ENCODE measurements at places on chromosomes 1 and 21.

DNA sequence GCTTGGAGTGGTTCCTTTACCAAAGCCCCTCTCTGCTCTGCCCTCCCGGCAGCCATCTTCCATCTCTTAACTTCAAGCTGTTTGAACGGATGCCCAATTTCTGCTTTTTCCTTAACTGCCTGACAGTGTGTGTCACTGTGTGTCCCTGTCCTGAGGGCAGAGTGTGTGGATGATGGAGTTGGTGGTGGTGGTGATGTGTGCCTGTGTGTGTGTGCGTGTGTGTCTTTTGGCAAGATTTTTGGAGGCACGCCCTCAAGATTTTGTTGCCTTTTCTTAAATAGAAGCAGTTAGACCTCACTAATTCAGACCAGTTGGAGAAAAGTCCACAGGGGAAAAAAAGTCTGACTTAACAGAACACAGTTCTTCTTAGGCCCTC is 30.3 kb downstream of the SERTAD4 start:
- no peak for DNase-seq

- no peak for DNase-seq
Observed at GRCh38 chr21:34018185-34018584, 55.2 kb upstream of the MRPS6 start.

GRCh38 chr1:96741335-96741734 is 19.8 kb downstream of the PTBP2 start:
- no peak for DNase-seq

DNA sequence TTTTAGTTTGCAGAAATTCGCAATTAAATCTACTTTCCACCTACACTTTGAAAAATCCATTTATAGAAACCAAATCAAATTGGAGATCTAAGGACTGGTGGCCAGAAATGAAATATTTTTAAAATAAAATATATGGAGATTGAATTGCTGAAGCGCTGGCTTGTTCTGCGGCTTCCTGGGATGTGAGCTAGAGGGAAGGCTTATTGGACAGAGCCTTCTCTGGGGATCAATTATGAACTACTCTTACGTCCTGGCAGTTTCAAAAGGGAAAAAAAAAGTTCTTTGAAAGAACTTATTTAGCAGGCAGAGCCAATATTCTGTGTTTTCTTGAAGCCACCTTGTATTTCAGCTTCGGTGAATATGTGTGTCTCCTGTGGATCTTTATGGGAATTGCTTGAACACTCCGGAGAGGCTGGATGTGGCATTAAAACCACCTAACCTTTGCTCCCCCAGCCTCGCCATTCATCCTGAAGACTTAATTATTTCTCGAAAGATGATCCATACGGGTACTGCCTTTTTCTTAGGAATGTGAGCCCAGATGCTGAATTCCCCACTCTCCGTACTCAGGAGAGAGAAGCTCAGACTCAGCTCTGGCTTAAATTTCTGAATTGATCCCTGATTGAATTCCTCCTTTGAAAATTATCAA is 478.9 kb upstream of the VAMP3 start:
- DNase-seq, result no peak

GRCh38 chr21:31555741-31556191 is 103.7 kb upstream of the SOD1 start:
- no peak for DNase-seq

- DNase-seq, result no peak
Observed at GRCh38 chr1:152107031-152107983, 7.9 kb downstream of the TCHH start.

DNA sequence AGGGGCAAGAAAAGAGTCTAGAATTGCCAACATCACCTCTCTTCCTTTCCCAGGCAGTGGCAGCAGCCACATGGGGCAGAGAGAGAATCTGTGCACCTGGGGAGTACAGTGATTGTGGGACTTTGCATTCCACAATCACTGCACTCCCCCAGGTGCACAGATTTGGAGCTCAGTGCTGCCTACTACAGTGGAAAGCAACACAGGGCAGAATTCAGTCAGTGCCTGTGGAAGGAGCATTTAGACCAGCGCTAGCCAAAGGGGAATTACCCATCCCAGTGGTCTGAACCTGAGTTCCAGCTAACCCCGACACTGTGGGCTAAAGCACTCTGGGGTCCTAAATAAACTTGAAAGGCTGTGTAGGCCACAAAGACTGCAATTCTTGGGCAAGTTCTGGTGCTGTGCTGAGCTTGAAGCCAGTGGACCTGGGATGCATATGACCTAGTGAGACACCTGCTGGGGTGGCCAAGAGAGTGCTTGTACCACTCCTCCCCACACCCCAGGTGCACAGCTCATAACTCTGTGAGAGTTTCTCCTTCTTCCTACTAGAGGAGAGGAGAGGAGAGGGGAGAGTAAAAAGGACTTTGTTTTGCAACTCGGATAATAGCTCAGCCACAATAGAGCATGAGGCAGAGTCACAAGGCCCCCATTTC is 50.3 kb downstream of the NUP210L start:
- no peak for DNase-seq

GRCh38 chr21:38486706-38487105 is 11.6 kb downstream of the ERG start:
- no peak for DNase-seq

DNA sequence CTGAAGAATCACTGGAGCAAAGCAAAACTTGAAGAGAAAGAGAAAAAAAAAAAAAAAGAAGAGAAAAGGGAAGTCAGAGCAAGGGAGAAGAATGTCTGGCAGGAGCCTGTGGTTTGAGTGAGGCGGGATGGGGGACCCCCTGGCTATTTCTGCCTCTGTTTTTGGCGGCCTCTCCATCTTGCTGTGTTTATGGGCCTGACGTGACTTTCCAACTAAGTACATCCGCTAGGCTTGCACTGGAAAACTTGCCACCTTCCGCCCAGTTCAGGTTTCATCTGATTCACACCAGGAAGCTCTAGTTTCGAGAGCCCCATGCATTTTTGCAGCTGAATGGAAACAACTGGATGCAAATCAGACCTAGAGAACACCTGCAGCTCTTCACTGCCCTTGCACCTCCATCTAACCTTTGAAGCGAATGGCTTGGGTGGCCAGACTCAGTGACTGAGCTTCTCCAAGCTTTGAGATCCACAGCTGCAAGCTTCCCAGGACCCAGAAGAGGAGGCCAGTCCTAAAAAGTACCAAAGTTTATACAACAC is 28.0 kb downstream of the TBX15 start:
- DNase-seq, result no peak

DNA sequence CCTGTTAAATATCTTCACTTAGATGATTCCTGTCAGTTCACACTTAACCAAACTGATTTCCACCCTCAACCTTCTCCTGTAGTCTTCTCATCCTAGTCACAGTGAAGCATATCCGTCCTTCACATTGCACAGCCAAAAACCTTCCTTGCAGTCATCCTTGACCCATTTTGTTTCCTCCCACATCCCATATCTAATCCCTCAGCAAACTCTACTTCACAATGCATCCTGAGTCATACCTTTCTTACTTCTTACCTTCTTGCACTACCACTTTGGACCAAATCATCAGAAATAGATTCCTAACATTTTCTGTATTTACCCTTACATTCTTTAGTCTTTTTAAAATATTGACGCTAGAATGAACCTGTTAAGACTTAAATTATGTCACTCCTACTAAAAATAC is 86.9 kb downstream of the OLFML2B start:
- DNase-seq, result no peak

DNA sequence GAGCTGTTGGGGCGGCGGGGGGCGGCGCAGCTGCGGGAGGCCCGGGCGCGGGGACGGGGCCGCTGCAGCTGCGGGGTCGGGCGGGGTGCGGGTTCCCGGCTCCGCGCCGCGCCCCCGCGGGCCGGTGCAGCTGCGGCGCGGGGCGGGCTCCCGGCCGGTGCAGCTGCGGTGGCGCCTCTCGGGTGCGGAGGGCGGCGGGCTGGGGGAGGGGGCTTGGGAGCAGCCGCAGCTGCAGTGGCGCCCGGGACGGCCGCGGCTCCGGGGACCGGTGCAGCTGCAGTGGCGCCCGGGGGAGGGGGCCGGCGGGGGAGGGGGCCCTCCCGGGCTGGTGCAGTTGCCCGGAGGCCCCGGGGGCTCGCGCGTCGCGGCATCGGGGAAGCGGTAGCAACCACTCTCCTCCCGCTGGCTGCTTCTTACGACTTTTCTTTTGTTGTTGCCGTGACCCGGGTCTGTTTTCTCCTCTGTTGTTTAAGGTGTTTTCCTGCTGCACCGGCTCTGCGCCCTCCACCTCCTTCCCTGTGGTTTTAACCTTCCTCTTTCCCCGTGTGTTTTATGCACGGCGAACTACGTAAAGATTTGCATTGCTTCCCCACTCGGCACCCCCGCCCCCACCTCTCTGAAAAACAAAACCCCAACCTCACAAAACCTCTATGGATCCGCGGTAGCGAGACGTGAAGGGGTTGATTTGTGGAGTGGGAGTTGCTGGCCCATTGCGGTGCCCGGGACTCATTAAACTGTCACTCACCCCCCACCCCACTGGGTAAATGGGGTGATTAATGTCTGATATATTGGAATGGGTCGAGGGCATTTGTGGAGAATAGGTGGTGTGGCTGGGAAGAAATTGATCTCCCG is 1.7 kb upstream of the ZBTB18 start:
- DNase-seq, result peak; percentile 48

DNA sequence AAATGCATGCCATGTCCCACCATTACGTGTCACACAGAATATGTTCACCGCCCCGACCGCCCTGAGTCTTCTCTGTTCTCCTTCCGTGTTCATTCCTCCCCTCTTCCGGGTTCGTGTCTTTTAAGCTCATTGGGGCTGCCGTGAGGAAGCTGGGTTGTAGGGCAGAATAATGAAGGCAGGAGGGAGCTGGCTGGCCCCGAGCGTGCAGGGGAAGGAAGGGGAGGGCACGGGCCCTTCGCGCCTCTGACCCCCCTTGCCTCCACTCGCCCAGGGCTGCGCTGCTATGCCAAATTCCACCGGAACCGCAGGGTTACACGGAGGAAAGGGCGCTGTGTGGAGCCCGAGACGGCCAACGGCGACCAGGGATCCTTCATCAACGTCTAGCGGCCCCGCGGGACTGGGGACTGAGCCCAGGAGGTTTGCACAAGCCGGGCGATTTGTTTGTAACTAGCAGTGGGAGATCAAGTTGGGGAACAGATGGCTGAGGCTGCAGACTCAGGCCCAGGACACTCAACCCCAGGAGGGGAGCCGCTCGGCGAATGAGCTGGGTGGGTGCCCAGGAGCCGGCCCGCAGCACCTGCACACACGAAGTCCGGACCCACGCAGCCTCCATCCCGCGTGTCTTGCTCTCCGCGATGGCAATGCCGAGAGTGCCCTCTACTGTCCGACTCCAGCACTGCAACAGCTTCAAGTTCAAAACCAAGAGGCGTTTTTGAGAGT is 16.5 kb upstream of the AGTRAP start:
- peak; percentile 82 for DNase-seq

DNA sequence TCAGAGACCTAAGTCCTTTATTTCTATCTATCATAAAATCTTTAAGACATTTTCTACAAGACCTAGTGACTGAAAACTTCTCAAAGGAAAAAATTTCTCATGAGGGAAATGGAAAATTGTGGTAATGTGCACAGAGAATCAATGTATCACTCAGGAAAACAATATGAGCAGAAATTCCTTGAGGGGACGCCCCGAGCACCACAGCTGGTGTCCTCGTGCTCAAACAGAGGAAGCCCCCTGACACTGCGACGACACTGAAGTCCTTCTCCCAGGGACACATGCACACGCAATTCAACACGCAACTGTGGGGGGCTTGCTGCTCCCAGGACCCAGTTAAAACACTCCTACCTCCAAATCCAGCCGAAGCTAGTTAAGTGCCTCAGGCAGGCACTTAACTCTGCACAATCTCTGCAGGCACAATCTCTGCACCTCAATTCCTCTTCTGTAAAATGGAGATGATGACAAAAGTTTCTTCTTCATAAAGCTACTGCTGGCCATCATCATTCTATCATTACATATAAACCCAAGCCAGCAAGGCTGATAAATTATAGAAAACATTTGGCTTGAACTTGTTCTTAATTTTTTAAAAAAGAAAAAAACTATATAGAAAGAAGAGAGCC is 16.0 kb downstream of the ZBTB17 start:
- no peak for DNase-seq

DNA sequence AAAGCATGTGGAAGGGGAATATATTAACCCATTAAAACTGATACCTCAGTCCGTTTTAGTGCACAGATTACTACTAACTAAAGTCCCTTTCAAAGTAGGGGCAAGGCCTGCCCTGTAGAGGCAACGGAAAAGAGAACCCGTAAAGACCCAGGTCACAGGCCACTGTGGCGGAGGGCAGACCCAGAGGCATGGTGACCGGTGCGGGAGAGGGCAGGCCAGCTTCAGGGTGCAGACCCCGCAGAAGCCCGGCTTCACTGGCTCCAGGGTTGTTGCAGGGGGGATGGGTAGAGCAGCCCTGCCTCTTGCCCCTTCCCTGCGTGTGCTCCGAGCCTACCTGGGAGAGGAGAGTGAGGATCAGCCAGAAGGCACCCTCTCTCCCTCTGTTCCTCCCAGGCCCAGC is 17.7 kb downstream of the CNTN2 start:
- DNase-seq, result no peak

- DNase-seq, result no peak
Observed at GRCh38 chr1:181588631-181589030, 105.3 kb downstream of the CACNA1E start.

- DNase-seq, result no peak
Observed at GRCh38 chr1:14494911-14495310, 103.6 kb upstream of the KAZN start.

GRCh38 chr1:182595641-182596240 is 6.7 kb upstream of the RNASEL start:
- DNase-seq, result peak; percentile 59

DNA sequence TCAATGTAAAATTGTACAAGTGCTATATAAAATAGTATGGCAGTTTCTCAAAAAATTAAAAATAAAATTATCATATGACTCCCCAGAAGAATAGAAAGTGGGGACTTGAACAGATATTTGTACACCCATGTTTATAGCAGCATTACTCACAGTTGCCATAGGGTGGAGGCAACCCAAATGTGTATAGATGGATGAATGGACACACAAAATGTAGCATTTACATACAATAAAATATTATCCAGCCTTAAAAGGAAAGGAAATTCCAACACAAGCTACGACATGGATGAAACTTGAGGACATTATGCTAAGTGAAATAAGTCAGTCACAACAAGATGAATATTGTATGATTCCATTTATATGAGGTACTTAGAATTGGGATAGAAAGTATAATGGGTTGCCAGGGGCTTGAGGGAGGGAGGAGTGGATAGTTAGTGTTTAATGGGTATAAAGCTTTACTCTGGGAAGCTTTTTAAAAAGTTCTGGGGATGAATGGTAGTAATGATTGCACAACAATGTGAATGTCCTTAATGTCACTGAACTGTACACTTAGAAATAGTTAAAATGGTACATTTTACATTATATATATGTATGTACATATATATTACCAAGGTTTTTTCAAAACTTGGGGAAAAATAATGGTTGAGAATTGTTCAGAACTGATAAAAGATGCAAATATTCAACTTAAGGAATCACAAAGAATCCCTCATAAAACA is 53.0 kb upstream of the ADORA3 start:
- no peak for DNase-seq

DNA sequence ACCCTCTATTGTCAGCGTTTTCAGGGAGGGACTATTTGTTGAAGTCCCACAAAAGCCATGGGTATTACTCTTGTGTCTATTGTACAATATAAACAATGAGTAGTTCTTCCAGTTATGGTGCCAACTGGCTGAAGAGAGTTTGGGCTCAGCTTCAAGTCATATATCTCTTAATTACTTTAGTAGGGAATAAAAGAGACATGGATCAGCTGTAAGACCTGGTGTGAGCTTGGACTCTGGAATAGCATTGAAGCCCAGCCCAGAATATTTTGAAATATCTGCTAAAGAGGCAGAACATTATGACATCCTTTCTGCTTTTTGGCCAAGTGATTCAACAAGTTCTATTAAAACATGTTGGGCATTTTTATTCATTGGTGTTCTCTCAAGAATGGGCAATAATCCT is 224.9 kb downstream of the BACH1 start:
- no peak for DNase-seq

- peak; percentile 41 for DNase-seq
Observed at GRCh38 chr1:31422505-31423319, 9.7 kb downstream of the SERINC2 start.
